NCI-H460 (cell line): ENCODE measurements at places on chromosomes 7 and 10. TPM values are rescaled to one million over a fixed set of nuclear protein-coding genes. Genes with fewer than 3 reads are reported as not detected.

DNA sequence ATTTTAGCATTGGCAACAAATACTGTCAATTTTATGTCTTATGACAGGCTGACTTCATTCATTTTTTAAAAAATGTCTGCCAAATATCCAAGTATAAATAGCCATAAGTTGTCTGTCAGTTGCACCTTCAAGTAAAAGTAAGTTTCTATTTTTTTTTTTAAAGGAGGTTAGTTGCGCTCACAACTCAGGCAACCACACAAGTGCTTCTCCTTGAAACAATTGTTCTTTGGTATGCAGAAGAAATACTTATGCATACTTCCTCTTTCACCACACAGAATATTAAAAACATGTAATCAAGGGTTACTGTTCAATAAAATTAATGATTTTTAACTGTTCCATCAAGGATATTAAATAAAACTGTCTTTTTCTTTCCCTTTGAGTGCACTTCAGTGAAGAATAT is 97.9 kb downstream of the RTKN2 start:
- no peak for DNase-seq

- peak; percentile 11 for DNase-seq
Measured at GRCh38 chr7:94449151-94449725, 54.5 kb downstream of the COL1A2 start.

DNA sequence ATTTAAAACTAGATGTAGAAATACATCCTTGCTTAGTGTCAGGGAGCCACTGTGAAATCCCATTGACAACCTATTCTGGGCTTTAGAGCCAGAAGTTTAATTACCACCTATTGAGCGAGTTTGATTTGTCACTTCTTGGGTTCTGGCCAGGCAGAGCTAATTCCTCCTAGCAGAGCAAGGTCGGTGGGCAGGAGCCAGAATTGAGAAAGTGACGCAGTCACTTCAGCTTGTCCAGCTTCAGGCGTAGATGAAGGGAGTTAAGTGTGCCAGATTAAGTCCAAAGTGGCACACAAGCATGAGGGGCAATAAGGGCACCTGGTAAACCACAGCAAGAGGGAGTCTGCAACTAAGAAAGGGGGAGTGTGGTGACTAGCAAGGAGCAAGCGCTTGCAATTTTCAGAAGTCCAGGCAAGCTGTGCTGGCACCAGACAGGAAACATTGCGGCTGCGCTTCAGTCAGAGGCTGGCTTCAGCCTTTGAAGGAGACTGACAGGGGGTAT is 119.4 kb downstream of the ST7 start:
- DNase-seq = no peak

- no peak for DNase-seq
Measured at GRCh38 chr10:4066581-4067390, 281.8 kb upstream of the KLF6 start.

GRCh38 chr7:112701456-112701855 is 88.7 kb downstream of the TMEM168 start:
- no peak for DNase-seq

- DNase-seq = no peak
Measured at GRCh38 chr7:84911077-84911476, 275.8 kb downstream of the SEMA3D start.

GRCh38 chr7:155227788-155228458 is 69.8 kb upstream of the INSIG1 start:
- no peak for DNase-seq

GRCh38 chr7:96179837-96180236 is 142.1 kb downstream of the SLC25A13 start:
- no peak for DNase-seq

DNA sequence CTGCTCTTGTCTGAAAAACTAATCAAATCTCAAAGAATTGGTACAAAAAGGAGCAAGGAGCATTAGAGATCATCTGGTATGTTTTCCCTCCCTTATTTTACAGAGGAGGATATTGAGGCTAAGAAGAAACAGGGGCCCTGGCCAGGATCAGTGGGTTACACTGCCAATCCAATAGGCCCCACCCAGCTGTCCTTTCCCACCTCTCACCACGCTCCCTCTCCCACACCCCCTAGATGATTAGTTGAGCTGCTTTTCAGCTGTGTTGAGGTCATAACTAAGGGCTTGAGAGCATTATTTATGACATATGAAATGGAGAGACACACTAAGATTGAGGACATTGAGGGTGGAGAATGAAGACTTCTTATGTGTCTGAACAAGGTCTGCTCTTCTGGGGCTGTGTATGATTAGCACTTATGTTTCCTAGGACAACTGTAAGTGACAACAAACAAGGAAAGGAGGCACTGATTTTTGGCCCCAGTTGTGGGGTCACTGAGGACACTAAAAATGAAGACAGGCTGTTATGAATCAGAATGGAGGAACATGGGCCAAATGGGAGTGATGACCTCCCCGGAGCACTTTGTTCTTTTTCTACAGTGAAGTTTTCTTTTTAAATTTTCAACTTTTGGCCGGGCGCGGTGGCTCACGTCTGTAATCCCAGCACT is 26.5 kb downstream of the VWA2 start:
- DNase-seq = no peak

DNA sequence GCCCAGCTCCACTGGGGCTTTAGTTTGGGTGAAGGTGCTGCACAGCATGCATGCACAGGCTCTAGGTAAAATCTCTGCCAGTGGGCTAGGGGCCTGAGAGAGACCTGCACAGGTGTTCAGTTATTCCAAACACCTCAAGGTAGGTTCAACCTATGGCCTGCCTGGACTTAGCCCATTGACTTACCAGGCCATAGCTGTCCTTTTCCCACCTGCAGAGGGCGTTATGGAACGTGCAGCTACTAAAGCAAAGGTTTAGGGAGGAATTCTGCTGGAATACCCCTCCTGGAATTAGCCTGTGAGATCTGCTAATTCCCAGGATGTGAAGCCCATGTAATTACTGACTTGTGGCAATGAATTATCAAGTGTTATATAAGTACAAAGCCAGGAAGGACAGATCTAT is 3.6 kb downstream of the VWC2 start:
- DNase-seq = peak; percentile 7

DNA sequence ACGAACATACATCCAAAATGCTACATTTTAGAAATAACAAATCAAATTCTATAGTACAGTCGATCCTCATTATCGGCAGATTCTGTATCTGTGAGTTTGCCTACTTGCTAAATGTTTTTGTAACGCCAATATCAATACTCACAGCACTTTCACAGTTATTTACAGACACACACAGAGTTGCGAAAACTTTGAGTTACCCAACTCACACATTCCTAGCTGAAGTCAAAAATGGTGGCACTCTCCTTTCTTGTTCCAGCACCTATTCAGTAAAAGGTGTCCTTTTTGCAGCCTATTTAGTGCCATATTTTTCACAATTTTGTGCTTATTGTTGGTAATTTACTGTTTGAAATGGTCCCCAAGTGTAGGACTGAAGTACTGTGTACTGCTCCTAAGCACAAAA is 161.7 kb downstream of the AKR1D1 start:
- no peak for DNase-seq

- DNase-seq = no peak
Measured at GRCh38 chr7:115135146-115135545, 213.3 kb downstream of the MDFIC start.

DNA sequence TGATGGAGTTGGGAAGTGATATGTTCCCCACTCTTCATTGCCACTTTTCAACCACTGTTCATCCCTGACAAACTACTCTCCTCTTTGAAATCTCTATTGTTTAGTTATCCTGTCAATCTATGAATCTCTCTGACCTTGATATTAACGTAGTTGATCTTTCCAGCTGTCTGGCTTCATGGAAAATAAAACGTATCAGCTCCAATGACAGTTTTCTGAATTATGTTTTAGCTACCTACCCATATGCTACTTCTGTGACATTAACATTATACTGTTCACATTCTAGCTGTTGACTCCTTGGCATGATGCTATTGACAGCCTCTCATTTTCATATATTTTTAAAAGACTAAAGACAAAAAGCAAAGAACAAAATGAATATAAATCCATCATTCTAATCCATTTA is 53.3 kb downstream of the PCLO start:
- DNase-seq = no peak

- DNase-seq = no peak
Measured at GRCh38 chr7:39265641-39266591, 288.2 kb downstream of the POU6F2 start.

GRCh38 chr7:128255271-128255670 is 14.2 kb downstream of the LEP start:
- DNase-seq = no peak

DNA sequence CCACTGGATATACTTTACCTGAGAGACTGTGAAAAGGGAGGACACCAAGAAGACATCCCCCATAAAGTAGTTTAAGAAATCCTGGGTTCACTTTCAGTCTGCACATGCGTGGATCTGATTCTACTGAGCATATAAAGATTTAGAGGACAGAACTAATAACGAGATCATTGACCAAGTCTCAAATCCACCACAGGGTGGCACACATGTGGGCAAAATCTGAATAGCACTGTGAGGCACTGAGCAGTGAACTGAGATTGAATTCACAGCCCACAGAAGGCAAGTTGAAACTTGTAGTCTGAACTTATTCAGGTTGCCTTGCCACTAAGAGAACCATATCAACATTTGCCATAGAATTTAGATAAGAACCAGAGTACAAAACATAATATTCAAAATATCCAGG is 818.6 kb downstream of the GRID1 start:
- DNase-seq = peak; percentile 29

- peak; percentile 73 for DNase-seq
Measured at GRCh38 chr10:100998183-100998990, 1.2 kb upstream of the LZTS2 start.

GRCh38 chr7:27191161-27191731 is 6.2 kb upstream of the HOXA11 start:
- no peak for DNase-seq

DNA sequence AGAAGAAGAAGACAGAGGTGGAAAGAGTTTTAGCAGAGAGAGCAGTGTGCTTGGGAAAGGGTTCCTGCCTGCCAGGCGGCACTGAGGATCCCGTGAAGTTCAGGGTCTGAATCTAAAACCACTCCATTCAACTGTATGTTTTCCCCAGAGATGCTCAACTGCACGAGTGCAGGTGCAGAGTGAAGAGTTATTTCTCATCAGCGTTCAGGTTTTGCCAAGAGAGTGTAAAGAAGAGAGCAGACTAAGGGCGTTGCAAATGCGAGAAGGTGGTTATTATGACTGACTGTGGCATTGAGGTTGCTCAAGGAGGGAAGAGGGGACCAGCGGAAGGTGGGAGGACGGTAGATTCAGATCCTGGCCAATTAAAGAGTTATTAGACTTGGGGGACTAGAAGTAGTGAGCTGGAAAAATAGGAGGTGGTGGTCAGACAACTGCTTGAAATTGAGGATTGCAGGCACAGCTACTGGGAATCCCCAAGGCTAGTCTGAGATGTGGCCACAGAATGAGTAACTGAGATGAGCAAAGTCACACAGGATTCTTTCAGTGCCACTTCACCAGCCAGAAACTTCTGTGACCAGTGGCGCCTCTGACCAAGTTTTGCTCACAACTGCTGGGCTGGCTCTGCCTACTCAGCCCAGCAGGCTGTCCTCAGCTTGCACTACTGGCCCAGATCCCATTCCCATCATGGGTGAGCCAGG is 29.1 kb downstream of the STRA8 start:
- no peak for DNase-seq

GRCh38 chr10:59774451-59774850 is 21.2 kb upstream of the MRLN start:
- no peak for DNase-seq

- no peak for DNase-seq
Measured at GRCh38 chr7:158811894-158812293, 17.4 kb downstream of the ESYT2 start.

GRCh38 chr10:26310361-26310760 is 93.8 kb downstream of the GAD2 start:
- DNase-seq = no peak

DNA sequence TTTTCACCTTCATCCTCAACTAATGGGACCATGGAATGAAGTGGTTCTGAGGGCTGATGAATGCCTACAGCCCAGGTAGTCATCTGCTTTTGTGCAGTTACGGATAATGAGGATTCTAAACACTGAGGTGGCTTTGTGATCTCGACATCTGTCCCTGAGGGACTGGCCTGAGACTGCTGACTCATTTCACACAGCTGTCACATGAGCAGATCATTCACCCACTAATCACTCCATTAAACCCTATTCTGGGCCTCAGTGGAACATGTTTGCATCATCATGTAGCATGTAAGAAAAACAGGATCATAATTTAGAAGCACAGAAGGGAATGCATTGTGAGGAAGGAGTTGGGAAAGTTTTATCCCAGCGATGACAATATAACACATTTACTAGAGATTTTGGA is 79.4 kb upstream of the FEZF1 start:
- DNase-seq = no peak

GRCh38 chr7:94620703-94621118 is 35.2 kb downstream of the SGCE start:
- peak; percentile 21 for DNase-seq

GRCh38 chr7:43379210-43379609 is 203.7 kb upstream of the STK17A start:
- no peak for DNase-seq

- no peak for DNase-seq
Measured at GRCh38 chr10:99374526-99374925, 45.4 kb downstream of the CNNM1 start.

GRCh38 chr7:87797395-87797794 is 78.8 kb downstream of the SLC25A40 start:
- DNase-seq = no peak

- no peak for DNase-seq
Measured at GRCh38 chr10:80540981-80541750, 3.5 kb downstream of the SH2D4B start.

DNA sequence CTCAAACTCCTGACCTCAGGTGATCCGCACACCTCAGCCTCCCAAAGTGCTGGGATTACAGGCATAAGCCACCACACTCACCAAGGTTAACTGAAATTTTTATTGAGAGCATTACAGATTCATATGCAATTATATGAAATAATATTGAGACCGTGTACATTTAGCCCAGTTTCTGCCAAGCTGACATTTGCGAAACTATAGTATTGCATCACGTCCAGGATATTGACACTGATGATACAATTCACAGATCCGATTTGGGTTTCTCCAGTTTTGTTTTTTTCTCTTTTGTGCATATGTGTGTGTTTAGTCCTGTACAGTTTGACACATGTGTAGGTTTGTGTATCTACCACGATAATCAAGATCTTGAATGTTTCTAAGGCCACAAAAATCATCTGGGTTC is 627.9 kb upstream of the FOXK1 start:
- DNase-seq = no peak

The RBP3 gene
- total RNA-seq = not detected in 2 replicates

The ACSM6 gene
- total RNA-seq = not detected in 2 replicates

The LRRC61 gene
- 0.47 TPM in 1 of 2 replicates, not detected in the other for total RNA-seq

The LRRC17 gene
- total RNA-seq = 0.30 TPM in 1 of 2 replicates, not detected in the other

The EPDR1 gene
- 103 and 109 TPM in 2 replicates for total RNA-seq

The ECHDC3 gene
- total RNA-seq = 15.7 and 20.1 TPM in 2 replicates

The AKR1C3 gene
- total RNA-seq = 818 and 909 TPM in 2 replicates

The UCN3 gene
- total RNA-seq = not detected in 2 replicates

The NAT16 gene
- 0.09 TPM in 1 of 2 replicates, not detected in the other for total RNA-seq

The VWDE gene
- 3.1 and 4.0 TPM in 2 replicates for total RNA-seq

The HTR5A gene
- not detected in 2 replicates for total RNA-seq

The NEUROG3 gene
- total RNA-seq = not detected in 2 replicates

The C10orf90 gene
- 0.99 and 1.3 TPM in 2 replicates for total RNA-seq

The GIMAP1 gene
- not detected in 2 replicates for total RNA-seq

The ELAPOR2 gene
- 0.59 and 2.4 TPM in 2 replicates for total RNA-seq

The GPR26 gene
- total RNA-seq = not detected in 2 replicates

The C7orf57 gene
- 0.12 TPM in 1 of 2 replicates, not detected in the other for total RNA-seq

The OR13A1 gene
- total RNA-seq = not detected in 2 replicates

The HBP1 gene
- total RNA-seq = 29.4 and 29.5 TPM in 2 replicates

The TBC1D12 gene
- 13.6 and 15.2 TPM in 2 replicates for total RNA-seq

The TMEM213 gene
- not detected in 2 replicates for total RNA-seq

The TMEM196 gene
- not detected in 2 replicates for total RNA-seq

The EPHB6 gene
- not detected in 2 replicates for total RNA-seq
